ENCODE measurements at places on chromosomes 7 and 10. TPM values are rescaled to one million over a fixed set of nuclear protein-coding genes. Genes with fewer than 3 reads are reported as not detected.

MLXIPL gene
- 3.0 TPM for polyA plus RNA-seq

PTCD1 gene
- 4.2 TPM for polyA plus RNA-seq

IRF5 gene
- polyA plus RNA-seq, result 9.8 TPM

SUN3 gene
- 0.38 TPM for polyA plus RNA-seq

PLEKHS1 gene
- polyA plus RNA-seq, result 0.13 TPM

SPDYE2 gene
- polyA plus RNA-seq, result 10.5 TPM
